RWPE1 (cell line): ENCODE measurements at places on chromosomes 5 and 9.

DNA sequence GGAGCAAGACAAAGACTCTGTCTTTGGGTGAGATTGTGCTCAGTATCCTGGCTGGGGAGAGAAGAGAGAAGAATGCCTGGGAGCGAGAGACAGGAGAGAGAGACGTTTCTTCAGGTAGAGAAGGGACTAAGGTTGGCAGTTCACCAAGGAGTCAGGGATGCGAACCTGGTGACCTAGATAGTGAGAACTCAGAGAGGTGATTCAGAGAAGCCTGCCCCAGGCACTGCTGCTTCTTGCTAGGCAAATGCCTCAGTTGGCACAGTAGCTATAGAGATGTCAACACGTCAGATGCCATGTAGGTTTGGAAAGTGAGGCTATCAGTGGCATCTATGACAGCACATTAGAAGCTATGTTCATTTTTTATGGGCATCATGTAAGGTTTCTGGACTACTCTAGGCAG, 231.6 kb upstream of the VLDLR start:
- DNase-seq = no peak

GRCh38 chr5:54721951-54722654, 204.5 kb downstream of the SNX18 start:
- no peak for DNase-seq

GRCh38 chr5:166957782-166958181, 1333.7 kb upstream of the WWC1 start:
- DNase-seq = no peak

- DNase-seq = no peak
Measured at GRCh38 chr9:38360839-38361472, 31.5 kb upstream of the ALDH1B1 start.

GRCh38 chr5:27034565-27034964, 3.8 kb downstream of the CDH9 start:
- DNase-seq = no peak

DNA sequence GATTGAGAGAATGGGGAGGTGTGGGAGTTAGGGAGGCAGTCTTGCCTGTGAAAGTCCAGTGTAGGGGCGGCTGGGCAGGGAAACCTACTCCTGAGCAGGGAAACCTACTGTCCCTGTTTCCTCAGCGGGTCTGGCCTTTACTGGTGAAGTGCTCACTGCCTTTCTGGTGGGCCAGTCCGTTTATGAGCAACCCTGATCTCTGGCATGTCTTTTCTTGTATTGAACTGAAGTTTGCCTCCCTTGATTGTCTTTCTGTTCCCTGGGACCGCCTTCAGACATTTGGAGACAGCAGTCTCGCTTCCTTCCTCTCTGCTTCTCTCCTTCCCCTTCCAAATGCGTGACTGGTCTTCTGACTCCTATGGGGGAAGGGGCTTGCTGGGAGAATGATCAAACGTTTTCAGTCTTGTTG, 2.9 kb downstream of the SNX18 start:
- DNase-seq = peak; percentile 45

GRCh38 chr9:109767404-109767803, 12.6 kb upstream of the PALM2AKAP2 start:
- no peak for DNase-seq

- DNase-seq = no peak
Measured at GRCh38 chr5:7755958-7756357, 95.0 kb downstream of the CFAP90 start.

DNA sequence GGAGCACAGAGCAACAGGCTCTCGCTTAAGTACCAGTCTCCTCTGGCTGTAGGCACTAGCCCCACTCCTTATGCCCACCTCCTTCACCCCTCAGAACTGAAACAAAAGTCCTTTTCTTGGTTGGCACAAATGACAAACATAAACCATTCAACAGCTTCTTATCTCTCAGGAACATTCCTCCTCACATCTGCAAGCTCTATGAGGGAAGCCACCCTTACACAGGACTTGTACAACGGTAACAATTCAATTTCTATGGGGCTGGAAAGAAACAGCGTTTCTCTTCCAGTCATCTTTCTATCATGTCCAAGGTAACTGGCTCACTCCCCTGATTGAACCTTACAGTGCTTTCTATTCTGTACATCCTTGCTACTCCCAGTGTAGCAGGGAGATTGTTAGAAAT, 74.1 kb downstream of the CSF2 start:
- DNase-seq = no peak

DNA sequence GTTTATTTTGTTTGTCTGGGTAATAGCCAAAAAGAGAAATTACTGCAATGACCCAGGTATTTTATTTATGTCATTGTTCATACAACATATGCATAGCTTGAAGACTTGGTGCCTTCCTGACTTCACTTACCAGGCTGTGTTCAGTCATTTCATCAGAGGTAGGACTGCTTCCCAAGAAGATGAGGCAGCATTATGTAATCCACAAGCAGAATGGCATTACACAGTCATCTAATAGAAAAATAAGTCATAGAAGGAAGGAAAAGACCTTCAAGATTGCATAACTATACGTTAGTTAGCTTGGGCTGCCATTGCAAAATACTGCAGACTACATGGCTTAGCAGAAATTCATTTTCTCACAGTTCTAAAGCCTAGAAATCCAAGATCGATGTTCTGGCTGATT, 167.5 kb downstream of the NMUR2 start:
- no peak for DNase-seq

DNA sequence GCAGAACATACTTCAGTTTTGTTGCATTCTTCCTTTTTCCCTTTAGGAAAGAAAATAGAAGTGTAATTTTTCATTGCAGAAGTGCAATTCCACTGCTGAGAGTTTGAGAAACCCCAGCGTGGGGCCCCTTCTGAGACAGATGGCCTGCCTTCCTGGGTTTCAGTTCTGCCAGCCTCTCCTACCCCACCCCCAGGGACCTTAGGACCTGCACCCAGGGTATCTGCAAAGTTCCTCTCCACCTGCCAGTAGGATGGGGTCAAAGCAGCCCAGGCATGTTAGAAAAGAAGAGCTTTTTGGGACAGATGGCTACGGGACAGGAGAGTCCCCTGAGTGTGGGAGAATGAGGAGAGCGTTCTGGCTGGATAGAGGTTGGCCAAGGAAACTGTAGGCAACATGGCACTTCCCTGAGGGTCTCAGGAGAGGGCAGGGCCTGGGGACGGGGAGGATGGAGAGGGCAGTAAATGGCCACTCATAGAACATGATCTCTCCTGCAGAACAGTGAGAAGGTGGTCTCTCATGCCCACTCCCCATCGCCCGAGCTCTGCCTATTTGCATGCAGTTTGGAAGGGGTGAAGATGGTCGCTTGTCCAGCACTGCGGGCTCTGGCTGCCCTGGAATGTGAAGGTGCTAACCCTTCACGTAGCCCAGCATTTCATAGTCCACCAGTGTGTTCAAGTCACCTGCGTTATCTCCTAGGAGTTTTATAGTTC, at the start of gene TIFAB:
TSS of gene TIFAB (minus strand) at position 31 of the 710 bp plus-strand sequence. CDS start 2,412 bp downstream, outside the sequence.
- DNase-seq = no peak

GRCh38 chr9:92236465-92236864, 57.0 kb downstream of the IARS1 start:
- DNase-seq = no peak

- DNase-seq = no peak
Measured at GRCh38 chr5:369151-369868, 47.8 kb downstream of the AHRR start.

DNA sequence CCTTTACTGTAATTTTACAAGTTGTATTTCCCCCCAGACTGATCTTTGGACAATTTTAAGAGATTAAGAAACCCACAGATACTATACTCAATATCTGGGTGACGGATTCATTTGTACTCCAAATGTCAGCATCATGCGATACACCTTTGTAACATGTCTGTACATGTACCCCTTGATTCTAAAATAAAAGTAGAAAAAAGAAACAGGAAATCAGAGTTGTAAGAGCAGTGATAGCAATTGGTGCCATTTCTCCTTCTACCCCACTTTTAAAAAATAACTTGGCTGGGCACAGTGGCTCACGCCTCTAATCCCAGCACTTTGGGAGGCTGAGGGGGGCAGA, 116.9 kb downstream of the FGF1 start:
- no peak for DNase-seq

DNA sequence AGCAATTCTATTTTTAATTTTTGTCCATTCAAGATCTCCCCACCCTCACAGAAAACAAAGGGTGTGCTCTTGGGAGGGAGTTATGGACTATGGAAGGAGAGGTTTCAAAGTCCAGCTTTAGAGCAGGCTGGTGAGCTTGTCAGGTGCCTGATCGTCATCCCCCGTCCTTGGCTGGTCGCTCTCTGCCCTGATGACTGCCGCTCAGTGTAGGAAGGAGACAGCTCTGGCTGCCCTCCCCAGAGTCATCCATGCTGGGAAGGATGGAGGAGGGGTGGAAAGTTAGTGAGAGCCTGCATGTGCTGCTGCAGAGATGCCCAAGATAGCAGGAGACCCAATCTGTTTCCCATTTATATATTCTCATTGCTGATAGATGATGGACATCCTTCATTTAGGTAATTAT, 96.6 kb downstream of the NLN start:
- DNase-seq = no peak

DNA sequence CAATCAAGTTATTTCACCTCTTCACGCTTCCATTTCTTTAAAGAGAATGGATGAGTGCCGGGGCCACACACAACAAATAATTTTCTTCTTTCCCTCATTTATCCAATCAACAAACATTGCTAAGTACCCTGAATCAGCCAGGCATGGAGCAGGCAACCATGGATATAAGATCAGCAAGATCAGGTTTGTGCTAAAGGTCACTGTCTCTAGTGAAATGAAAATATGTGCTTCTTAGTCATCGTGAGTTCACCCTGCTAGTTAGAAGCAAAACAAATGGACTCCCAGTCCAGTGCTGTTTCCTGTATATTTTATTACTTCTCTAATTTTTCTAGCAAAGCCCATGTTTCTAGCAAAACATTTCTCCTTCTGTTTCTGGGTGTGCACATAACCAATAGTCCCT, 629.2 kb downstream of the BNC2 start:
- no peak for DNase-seq

- DNase-seq = no peak
Measured at GRCh38 chr5:97778451-97778850, 595.4 kb upstream of the RIOK2 start.

- peak; percentile 69 for DNase-seq
Measured at GRCh38 chr9:81410201-81410600, 279.1 kb downstream of the TLE1 start.

DNA sequence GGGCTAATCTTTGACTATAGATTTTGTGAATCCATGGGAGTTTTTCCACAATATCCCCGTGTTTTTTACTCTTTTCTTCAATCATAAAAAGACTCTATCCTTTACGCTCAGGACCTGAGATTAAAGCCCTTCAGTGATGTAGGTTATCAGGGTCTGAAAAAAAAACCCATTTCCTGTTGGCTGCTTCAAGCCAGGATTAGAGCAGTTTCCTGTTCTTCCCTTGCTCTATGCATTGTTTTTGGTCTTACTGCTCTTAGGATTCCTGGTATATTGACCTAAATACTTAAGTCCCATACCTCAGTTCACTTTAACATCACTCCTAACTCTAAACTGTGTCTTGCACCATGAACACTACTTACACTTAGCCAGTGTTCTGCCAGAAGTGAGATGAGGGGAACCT, 319.3 kb upstream of the CHD1 start:
- no peak for DNase-seq

DNA sequence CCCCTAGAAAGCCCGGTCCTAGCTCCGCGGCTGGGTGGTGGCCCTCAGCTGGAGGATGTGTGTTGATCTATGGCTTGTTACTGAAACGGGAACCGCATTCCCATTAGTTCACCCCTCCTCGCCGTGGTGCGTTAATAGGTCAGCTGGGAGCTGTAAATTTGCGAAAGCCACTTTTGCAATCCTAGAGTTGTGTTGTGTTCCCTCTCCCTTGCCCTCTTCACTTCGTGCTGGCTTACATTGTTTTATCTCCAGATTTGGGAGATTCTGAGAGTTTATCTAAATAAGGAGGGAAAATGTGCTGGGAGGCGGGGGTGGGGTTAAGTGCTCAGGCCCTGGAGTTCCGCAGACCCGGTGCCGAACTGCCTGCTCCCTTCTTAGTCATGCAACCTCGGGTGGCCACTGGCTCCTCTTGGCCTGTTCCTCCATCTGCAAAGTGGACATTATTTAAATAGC, 62.8 kb downstream of the HMCN2 start:
- DNase-seq = no peak

- no peak for DNase-seq
Measured at GRCh38 chr5:179217356-179217755, 127.9 kb downstream of the ADAMTS2 start.

- DNase-seq = no peak
Measured at GRCh38 chr5:172644711-172645110, 3.6 kb downstream of the NEURL1B start.

GRCh38 chr5:2251298-2251697, 368.6 kb upstream of the IRX4 start:
- DNase-seq = no peak

- peak; percentile 36 for DNase-seq
Measured at GRCh38 chr9:35905051-35905781, 786 bp upstream of the HRCT1 start.

- DNase-seq = no peak
Measured at GRCh38 chr9:124342402-124342775, 72.9 kb downstream of the PSMB7 start.

DNA sequence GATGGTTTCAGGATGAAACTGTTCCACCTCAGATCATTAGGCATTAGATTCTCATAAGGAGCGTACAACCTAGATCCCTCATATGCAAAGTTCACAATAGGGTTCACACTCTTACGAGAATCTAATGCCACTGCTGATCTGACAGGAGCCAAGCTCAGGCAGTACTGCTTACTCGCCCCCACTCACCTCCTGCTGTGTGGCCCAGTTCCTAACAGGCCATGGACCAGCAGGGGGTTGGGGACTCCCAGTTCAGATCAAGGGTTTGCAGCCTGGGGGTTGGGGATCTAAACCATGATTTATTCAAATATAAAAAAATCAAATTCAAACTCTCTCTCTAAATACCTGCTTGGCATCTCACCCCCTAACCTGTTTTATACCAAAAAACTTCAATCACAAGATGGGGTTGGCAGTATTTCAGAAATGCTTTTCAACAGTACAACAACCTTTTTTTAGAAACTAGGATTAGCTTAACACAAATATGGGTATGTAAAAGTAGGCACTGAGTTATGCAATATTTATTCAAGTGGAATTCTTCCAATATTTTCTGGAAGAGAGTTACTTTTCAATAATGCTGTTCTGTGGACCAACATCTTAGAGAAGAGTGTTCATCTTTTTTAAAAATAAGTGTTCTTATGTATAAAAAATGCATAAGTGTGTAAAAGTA, 30.1 kb upstream of the SLC12A2 start:
- DNase-seq = no peak

- no peak for DNase-seq
Measured at GRCh38 chr5:91556-92263, at the start of gene PLEKHG4B. Gene PLEKHG4B, plus strand, starts transcription at chr5:92168. Its CDS starts 64 bp downstream, at chr5:92232.

DNA sequence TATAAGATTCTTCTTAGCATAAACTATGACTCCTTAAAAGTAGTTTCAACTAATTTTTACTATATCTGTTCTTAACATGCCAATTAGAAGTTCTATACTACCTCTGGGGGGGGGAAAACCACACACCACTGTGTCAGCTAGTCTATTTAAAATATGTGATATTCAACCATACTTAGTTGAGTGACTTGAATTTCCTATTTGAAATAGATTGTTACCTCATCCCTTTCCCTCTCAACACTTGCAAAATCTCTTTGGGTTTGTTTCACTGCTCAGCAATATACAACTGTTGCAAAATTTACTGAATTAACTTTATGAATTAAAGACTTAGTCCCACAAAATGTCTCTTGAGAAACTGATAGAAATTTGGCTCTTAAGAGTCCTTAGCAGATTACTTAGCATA, 151.1 kb upstream of the POU5F2 start:
- no peak for DNase-seq
